ENCODE measurements at places on chromosomes 2 and 18.
A peak's percentile ranks its signal among the peaks of the same experiment; 100 is the strongest.

- no peak for DNase-seq
Observed at GRCh38 chr2:170206246-170206645, 28.3 kb downstream of the MYO3B start.

DNA sequence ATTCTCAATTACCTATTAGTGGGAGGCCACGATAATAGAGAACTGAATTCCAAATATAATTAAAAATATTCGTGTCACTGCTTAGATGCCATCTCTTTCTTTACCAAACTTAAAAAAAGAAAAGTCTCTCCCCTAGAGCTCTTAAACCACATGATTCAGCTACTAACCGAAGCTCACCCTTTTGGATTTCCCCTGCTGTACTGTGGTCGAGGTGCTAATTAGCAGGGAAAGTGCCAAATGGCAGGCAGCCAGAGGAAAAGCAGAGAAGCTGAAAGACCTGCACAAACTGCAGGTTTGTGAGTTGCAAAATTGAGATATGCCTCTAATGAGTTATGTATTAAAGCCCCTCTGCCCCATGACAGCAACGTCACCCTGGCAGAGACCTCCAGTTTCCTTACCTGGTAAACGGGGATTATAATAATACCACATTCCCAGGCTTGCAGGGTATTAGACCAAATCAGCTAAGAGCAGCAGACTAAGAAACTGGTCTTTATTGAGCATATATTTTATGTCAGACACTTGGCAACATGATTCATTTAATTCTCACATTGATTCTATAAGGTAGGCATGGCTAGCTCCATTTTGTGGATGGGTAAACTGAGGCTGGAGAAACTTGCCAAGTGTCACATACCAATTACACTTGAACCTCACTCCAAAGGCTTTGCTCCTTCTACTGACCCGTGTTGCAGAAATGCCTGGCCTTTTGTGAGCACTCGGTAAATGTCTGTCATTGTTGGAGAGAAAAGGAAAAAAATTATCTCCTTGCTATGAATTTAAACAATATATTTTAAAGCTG is 259.7 kb downstream of the LPIN1 start:
- peak; percentile 50 for DNase-seq

DNA sequence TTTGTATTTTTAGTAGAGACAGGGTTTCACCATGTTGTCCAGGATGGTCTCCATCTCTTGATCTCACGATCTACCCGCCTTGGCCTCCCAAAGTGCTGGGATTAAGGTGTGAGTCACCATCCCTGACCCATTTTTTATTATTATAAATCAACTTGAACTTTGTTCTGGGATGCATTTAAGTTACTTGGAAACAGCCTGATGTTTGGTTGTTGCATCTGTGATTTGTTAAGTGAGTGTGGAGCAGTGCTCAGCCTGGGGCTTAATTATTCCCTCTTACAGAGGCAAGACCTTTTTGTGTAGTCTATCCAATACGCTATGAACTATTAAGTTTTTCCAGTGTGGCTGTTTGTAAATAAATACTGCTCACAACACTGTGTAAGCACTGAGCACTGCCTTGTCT is 32.6 kb downstream of the MTA3 start:
- no peak for DNase-seq

DNA sequence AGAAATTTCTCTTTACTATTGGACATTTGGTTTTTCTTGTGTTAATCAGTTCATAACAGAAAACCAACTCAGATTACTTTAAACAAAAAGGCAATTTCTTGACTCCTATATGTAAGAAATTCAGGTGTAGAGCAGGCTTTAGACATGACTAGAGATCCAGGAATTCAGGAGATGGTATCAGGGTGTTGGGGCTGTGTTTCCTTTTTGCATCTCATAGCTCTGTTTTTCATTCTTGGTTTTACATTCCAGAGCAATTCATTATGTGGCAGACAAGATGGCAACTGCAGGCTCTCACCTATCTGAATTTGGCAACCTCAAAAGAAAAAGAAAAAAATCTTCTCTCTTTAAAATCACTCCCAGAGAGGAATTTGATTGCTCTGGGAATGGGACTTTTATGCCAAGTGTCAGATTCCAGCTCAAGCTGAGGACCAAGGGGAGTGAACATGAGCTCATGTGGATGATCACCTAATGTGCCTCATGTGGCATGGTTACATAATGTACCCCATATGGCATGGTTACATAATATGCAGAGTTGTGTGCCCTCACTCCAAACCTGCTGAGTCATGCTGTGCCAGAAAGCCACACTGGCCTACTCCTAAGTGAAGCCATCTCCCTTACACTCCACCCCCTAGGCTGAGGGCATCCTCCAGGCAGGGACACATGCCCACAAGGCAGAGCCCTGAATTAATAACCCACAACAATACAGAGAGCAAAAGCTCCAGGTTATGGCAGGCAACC is 282.7 kb downstream of the MBD2 start:
- DNase-seq: no peak

GRCh38 chr2:237320801-237321560 is 93.0 kb downstream of the COL6A3 start:
- DNase-seq: no peak

DNA sequence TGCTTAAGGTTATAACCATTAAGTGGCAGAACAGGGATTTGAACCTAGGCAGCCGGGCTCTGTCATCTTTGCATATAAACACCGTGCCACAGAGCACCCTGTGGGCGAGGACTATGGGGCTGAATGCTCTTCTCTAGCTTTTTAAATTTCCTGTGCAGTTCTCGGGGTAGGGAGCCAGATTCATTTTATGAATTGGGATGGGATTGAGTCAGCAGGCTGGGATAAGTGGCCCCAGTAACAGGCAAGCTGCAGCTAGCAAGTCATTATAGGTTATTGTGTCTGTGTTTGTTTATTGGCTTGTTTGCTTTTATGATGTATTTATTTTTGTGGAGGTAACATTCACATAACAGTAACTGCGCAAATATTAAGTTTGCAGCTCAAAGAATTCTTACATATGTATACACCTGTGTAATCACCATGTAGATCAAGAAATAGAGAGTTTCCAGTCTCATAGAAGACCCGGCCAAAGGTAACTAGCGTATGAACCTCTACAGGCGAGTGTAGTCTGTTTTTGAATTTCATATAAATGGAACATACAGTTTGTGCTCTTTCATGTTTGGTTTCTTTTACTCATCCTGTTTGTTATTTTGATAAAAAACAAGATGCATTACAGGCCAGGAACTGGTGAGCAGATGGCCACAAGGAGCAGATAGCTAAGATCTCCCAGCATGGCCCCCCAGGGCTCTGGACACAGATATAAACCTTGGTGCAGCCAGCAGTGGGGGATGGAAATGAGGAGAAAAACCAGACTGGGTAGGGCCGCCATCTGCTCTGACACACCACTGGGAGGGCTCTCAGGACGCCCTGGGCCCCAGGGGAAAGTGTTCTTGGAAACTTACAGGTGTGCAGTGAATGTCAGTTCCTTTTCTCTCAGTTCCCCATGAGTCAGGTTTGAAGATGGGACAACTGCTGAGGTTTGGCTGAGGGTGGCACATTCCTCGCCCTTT is 49.2 kb upstream of the GPR155 start:
- DNase-seq: no peak

GRCh38 chr2:179613701-179614100 is 247.7 kb downstream of the ZNF385B start:
- DNase-seq: no peak

GRCh38 chr18:76281565-76281964 is 213.5 kb downstream of the ZNF516 start:
- DNase-seq: no peak

GRCh38 chr2:204743393-204743960 is 198.2 kb downstream of the PARD3B start:
- DNase-seq: no peak

DNA sequence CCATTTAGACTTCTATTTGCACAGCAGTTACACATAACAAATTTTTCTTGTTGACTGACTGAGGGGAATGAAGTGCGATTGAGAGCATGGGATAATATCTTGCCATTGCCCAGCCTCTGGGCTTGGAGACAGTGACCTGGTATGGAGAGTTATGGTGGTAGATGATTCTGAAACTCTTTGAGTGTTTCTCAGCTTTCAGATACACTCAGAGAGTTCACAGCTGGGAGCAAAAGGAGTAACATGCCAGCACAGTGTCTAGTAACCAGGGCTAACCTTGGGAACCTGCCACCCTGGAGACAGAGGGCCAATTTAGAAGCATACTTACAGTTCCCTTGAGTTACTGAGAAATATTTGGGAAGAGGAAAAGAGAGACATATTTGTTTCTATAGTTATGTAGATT is 1099.3 kb upstream of the CELF4 start:
- no peak for DNase-seq

GRCh38 chr2:64952511-64953482 is 36.4 kb upstream of the SLC1A4 start:
- DNase-seq: no peak

- no peak for DNase-seq
Observed at GRCh38 chr18:46097431-46097800, 680 bp downstream of the ATP5F1A start.

GRCh38 chr2:10549621-10550020 is 101.5 kb upstream of the ODC1 start:
- no peak for DNase-seq

DNA sequence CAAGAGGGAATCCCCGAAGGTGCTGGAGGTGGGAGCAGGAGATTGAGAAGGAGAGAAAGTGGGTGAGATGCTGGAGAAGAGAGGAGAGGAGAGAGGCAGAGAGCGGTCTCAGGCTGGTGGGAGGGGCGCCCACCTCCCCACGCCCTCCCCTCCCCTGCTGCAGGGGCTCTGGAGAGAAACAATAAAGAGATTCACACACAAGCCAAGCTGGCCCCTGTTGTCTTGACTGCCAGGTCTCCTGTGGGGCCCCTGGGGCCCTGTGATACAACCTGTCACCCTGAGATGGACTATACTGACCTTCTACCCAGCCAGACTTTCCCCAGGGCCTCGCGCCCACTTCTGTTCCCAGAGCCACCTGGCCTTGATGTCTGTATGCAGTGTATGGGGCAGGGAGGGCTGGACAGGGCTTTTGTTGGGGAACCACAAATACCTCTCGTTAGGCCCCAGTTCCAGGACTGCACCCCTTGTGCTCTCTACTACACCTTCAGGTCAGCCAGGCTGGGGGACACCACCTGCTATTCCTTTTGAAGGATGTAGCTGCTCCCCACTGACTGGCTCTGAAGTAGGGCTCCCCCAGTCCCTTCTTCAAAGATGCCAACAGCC is 8.0 kb upstream of the SPEG start:
- no peak for DNase-seq

GRCh38 chr2:143261986-143262385 is 132.8 kb downstream of the ARHGAP15 start:
- DNase-seq: no peak

DNA sequence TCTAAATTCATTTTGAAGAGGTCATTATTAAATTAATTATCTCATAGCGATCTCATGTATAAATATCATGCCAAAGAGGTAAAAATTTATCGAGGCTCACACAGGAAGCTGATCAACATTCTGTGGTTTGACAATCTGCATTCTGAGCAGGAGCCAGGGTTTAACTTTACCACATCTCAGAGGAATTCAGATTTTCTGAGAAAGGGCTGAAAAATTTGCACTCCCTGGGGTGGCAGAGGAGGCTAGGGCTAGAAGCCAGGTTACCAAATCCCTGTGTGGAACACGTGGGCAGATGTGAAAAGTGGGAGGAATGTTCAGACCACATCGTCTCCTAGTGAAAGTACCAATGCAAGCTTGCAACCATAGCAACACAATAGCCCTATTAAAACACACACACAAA is 63.5 kb upstream of the CTLA4 start:
- DNase-seq: no peak

- no peak for DNase-seq
Observed at GRCh38 chr2:144510294-144510991, 9.5 kb downstream of the ZEB2 start.

DNA sequence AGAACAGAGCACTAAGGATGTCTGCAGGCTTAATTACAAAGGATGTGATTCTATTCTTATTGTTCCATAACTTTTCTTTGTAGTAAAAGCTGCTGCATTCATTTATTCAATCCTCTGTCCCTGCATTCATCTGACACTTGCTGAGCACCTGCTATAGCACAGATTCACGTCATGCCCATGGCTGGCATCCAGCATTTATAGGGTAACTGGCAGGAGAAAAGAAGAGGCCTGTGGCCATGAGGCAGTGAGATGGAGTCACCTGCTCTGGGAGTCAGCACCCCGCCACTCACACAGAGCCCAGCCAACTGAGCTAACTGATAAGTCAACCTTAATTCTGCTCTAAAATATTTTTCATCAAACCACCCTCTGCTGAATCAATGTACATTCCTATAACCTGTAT is 18.3 kb upstream of the CDC42EP3 start:
- DNase-seq: no peak

DNA sequence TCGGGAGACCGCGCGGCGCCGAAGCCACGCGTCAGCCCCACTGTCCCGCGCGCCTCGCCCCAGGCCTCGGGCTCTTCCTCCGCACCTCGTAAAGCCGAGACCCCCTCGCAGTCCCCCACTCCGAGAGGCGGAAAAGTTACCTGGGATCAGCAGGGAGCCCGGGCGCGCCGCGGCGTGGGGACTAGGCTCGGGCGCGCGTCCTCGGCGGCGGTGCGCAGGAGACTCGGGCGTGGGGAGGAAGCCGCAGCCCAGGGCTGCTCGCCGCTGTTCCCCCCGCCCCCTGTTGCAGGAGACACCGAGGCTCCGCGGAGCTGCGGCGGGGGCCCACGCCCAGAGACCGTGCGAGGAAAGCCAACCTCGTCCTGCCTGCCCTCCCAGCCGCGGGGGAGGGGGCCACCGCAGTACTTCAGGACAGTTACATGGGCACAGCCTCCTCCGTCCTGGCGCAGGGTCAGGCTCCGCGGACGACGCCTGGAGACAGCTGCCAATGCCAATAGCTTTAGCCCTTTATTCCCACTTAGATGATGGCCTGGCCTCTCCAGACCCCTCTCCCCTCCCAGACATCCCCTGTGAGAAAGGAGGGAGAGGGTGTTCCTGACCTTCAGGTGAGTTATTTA is at the start of gene EPB41L3:
EPB41L3 (minus strand) TSS at position 225 of the 617 bp plus-strand sequence. CDS start 54,814 bp downstream, outside the sequence.
- DNase-seq: no peak

DNA sequence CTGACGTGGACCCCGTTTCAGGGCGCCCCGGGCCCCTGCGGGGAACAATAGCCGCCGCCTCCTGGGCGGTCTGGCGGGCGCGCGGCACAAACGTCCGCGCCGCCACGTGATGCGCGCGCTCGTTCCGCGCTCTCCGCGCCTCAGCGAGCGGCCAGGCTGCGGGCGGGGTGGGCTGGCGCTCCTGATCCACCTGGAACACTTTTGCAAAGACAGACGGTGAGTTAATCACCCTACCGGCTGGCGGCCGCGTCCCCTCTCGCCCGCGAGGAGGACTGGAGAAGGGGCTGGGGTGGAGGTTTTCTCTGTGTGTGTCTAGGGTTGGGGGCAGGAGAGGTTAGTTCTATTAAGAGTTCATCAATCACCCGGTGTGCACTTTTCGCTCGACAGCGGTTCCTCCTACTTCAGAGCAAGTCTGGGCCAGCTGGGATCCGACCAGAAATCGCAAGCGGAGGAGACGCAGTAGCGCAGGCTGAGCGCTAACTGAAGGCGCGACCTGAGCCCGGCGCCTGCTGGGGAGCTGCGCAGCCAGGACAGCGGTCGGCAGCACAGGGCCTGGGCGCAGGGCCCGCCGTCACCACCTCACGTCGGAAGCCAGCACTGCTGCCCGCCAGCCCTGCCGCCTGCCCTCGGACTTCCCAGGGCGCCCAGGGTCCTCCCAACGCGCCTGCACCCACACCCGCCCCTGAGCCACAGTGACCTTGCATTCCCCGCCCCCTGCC is 10.3 kb upstream of the HOXD1 start:
- no peak for DNase-seq

- DNase-seq: no peak
Observed at GRCh38 chr2:164873210-164873908, 31.7 kb upstream of the COBLL1 start.

- no peak for DNase-seq
Observed at GRCh38 chr2:156322051-156322685, 10.4 kb downstream of the NR4A2 start.

GRCh38 chr2:3462493-3463104 is 56.7 kb downstream of the ADI1 start:
- no peak for DNase-seq

Measured in stimulated activated CD8-positive, alpha-beta memory T cell treated with anti-CD3 and anti-CD28 coated beads, Interleukin-7, amount 100 ng/mL, for 24 hours (primary cell).